ENCODE measurements at places on chromosomes 7 and 10.
A peak's percentile ranks its signal among the peaks of the same experiment; 100 is the strongest.

DNA sequence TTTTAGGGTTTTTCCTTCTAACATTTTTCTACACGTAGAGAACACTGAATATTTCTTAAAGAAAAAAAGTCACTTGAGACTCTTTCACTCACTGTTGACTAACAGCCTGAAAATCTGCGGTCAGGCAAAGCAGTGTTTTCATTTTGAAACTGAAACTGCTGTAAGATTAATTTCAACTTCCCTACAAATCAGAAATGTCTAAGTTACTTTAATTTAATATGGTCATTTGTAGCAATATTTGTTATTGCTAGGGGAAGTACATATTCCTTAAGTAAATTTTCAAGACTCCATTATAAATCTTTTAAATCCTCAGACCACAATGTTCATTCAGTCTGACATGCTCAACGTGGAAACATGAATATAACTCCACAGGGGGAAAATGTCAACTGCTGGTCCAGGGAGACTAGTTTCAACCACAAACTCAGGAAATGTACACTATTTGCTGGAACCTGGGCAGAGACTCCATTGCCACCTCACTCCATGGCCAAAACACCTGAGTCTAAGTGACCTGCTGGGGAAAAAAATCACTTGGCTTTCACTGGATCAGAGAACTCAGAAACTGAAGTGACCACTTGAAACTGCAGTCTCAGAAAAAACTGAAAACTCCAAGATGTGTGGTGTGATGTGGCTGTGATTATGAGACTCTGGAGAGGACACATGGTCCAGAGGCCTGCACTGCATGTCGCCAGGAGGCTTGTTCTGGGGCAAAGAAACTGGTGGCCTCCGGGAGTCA is 161.2 kb downstream of the TAX1BP1 start:
- DNase-seq, result peak; percentile 71

DNA sequence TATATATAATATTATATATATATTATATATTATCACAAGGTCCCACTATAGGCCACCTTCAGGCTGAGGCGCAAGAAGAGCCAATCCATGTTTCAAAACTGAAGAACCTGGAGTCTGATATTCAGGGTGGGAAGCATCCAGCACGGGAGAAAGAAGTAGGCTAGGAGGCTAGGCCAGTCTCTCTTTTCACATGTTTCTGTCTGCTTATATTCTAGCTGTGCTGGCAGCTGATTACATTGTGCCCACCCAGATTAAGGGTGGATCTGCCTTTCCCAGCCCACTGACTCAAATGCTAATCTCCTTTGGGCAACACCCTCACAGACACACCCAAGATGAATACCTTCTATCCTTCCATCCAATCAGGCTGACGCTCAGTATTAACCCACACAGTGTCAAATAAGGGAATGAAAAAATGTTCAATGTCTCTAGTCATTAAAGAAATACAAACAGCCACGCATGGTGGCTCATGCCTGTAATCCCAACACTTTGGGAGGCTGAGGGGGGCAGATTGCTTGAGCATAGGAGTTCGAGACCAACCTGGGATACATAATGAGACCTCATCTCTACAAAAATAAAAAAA is 135.4 kb upstream of the PCBD1 start:
- DNase-seq, result no peak

- no peak for DNase-seq
These were observed 76.1 kb downstream of the PROSER2 start for GRCh38 chr10:11899067-11899876.

DNA sequence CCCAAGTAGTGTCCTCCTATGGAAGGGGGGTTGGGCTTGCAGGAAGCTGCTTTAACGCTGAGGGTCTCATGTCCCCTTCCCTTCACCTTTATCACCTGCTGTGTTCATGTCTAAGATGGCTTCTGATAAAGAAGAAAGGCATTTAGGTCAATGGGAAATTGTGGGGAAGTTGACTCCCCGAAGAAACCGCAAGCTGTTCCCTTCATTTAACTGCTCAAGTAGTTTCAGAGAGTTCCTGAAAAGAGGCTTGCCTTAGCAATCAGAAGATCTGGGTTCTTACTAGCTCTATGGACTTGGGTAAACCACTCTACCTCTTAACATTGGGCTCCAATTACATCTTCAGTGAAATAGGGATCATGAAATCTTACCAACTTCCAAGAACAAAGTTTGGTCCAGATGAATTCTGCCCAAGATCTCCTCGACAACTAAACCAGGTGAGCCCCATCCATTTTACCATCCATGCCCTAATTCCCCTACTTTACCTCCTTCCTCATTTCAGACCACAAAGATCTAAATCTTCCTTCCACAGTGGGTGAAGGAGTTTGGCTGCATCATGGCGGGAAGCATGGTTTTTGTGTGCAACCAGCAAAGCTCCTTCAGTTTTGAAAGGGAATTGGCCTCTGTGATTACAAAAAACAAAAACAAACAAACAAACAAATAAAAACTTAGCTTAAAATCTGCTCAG is 30.4 kb upstream of the UCN3 start:
- no peak for DNase-seq

DNA sequence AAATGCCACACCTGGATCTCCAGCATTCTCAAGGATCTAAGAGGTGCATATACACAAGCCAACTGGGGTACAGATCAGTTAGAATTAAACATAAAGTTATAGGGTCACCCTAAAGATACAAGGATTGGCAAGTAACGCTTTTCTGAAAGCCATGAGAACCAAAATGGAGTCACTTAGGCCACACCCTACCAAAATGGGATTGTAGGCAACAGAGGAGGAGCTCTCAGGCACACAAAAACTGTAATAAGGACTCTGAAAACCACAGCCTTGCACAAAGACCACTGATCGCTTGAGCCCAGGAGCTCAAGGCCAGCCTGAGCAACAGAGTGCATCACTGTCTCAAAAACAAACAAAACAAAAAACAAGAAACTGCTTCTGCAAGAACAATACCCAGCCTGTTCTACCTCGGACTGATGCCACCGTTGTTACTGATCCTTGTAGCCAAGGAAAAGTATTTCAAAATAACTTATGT is 35.5 kb downstream of the SVOPL start:
- no peak for DNase-seq

- DNase-seq, result no peak
These were observed 21.7 kb downstream of the LRRC27 start for GRCh38 chr10:132353456-132354355.

DNA sequence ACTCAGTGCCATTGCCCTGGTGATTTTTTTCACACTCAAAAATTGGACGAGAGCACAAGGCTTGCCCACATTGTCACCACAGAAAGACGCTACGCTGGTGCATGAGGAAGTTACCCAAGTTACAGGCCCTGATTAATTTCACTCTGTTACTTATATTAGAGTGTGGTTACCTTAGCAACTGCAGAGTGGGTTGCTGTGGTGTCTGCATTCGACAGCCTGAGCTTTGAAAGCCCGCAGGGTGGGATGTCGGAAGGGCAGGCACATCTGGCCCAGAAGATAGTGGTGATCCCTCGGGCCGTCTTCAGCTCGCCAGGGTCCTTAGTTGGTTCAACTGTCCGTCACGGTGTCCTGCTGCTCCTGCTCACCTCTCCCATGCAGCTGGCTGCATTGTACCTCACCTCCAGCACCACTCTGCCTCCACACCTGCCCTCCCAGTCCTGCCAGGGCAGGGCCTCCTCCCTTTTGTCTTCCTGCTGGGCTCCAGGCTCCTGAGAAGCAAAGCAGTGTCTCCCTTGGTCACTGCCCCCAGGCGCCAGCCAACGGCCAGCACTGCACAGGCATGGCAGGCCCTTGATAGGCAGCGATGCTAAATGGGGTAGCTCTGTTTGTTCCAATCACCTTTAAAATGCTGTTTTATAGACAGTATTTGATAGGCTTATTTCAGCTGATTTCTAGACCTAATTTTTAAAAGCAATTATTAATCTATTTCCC is 167.2 kb downstream of the EBF3 start:
- DNase-seq, result no peak

GRCh38 chr7:96596120-96596826 is 113.4 kb downstream of the SEM1 start:
- peak; percentile 6 for DNase-seq

DNA sequence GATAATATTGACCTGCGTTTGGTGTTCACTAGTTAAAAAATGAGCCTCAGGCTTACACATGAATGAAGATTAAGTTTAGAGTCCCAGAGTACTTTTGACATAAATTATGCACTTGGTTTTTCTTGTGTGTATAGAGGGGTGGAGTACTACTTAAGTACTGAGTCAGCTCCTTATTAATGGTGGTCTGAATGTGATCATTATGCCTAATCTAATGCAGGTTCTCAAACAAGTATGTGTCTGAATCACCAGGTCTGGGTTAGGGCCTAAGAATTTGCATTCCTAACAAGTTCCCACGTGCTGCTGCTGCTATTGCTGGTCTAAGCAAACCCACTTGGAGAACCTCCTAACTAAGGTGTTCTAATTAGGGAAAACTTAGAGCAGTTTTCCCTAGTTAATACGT is 30.7 kb upstream of the STOX1 start:
- peak; percentile 63 for DNase-seq

GRCh38 chr7:132472463-132473120 is 103.7 kb downstream of the PLXNA4 start:
- DNase-seq, result peak; percentile 75

DNA sequence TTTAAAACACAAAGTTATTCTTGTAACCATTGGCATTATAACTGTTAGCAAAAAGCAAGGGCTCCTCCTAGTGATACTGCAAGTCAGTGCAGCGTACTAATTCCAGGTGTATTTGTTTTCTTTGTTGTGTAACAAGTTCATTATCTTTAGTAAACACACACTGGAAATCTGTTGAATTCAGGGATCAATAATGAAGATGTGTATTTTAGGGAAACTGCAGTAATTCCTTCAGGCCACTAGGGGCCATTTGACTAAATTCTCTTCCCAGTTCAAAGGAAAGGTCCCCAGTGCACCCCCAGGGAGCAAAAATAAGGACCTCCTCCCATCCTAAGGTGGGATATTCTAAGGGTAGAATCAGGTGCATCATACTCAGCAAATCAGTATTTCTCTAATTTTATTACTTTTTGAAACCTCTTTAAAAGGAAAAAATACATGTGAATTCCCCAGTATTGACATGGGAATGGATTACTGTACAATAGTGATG is 158.6 kb upstream of the LYZL1 start:
- DNase-seq, result peak; percentile 30

DNA sequence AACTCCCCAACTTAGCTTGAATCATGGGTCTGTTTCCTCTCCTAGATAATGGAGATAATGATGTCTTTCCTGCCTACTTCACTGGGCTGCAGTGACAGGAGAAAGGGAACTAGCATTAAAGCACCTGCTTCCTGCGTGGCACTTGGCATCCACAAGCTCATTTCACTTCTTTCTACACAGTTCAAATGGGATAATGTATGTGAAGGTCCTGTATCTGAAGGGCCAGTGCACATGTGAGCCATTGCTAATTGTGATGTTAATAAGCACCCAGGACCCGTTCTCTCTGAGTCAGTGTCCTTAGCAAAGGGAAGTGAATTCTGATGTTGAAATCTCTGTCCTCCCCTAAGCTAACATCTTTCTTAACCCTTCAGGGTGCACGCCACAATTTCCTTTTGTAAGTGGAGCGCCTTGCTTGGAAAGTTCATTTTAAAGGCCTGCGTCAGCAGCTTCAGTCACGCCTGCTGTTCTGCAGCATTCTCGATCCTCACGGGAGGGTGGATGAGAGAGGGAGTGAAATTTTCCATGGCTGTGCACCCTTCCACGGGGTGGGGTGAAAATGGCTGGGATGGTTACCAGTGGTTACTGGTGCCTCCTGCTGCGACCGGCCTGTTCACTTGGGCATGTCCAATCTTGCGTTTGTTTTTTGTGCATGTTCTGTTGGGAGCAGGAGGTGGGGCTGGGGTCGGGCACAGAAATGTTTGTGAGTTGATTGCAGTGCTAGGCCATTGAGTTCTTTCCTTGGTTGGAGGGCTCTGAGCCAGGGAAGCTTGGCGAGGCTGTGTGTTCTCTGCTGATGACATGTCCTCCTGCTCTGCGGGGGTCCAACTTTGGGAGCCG is 59.2 kb downstream of the HK1 start:
- peak; percentile 92 for DNase-seq

DNA sequence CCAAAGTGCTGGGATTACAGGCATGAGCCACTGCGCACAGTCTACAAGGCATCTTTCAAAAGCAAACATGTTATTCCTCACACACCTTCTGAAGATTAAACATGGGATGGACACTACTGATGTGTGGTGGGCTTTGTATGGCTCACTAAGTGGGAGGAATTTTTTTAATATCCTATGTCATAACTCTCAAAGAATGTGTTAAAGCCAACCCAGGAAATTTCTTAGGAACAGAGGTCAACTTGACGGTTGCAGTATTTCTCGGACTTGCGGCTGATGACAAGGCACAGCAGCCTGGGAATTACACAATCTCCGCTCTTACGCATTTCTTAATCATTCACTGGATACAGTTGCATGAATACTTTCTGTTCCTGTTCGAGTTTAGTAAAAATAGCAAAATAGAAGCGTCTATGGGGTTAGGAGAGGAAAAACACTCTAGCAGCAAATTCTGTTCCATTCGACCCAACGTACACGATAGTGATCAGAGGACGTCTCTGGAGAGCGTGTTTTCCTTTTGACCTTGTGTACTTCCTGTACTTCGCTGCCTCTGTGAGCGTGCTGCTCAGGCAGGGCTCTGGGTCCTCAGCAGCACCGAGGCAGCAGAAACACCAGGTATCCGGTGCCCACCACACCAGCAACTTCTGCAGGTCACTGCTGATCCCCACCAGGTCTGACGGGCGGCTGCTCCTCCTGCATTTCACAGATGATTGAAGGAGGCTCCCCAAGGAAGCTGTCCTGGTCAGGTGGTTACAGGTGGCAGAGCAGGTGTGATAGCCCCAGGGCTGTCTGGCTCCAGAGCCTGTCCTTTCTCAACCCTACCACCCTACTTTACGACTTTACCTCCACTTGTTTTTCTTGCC is 26.4 kb upstream of the SRGN start:
- peak; percentile 99 for DNase-seq

GRCh38 chr7:51325908-51326307 is 9.3 kb upstream of the COBL start:
- DNase-seq, result peak; percentile 40

- peak; percentile 22 for DNase-seq
These were observed 29.0 kb upstream of the GSDME start for GRCh38 chr7:24786306-24786705.

GRCh38 chr10:66350622-66351399 is 575.0 kb upstream of the LRRTM3 start:
- no peak for DNase-seq

- DNase-seq, result peak; percentile 34
These were observed 60.4 kb downstream of the CHST3 start for GRCh38 chr10:72024596-72024995.
